Kidney (tissue), 22 donors: ENCODE measurements at places on chromosomes 2 and 18. TPM values are rescaled to one million over a fixed set of nuclear protein-coding genes. Genes with fewer than 3 reads are reported as not detected.

The ACVR1C gene
- 0.28 TPM for polyA plus RNA-seq

The CAPN14 gene
- 0.22 TPM for polyA plus RNA-seq

The ZC3H6 gene
- 1.4 TPM for polyA plus RNA-seq

The UGT1A5 gene
- polyA plus RNA-seq, result not detected

The MOGAT1 gene
- polyA plus RNA-seq, result not detected

The GALNT14 gene
- 90.3 TPM for polyA plus RNA-seq

The CROCC2 gene
- not detected for polyA plus RNA-seq

The CNTNAP5 gene
- not detected for polyA plus RNA-seq

DNA sequence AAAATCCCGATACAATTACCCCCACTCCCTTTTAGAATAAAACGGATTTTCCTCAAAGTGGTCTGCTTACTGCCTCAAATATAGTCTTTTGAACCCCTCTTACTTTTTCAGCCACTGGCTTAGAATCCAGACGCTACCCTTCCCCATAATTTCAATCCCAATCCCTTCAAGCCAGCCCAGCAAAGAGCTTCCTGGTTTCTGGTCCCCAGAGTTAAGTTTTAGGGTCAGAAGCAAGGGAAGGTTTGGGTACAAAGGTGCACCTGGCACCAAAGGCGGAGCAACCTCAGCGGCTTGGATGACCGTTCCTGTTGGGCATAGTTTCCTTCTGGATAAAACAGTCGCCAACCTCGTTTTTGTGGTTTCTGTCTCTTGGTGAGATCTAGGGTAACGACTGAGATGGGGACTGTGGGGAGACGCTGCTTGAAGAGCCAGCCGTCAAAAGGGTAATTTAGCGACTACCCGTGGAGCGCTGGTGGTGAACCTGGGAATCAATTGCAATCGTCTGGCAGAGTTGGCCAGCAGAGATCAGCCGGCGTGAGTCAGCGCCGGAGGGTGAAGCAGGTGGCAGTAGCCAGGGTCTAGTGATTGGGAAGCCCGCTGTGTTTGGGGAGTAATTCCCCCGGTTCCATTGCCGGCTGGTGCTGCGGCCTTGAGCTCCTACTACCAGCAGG lies 1.6 kb downstream of the FEV start:
- peak; percentile 26 for DNase-seq

GRCh38 chr2:230930928-230931555 lies 6.0 kb upstream of the GPR55 start:
- DNase-seq, result peak; percentile 7

GRCh38 chr2:205401511-205401910 lies 280.8 kb upstream of the NRP2 start:
- no peak for DNase-seq

- DNase-seq, result peak; percentile 37
These were observed 17.2 kb downstream of the IFIH1 start for GRCh38 chr2:162301151-162301804.

- DNase-seq, result no peak
These were observed 65.9 kb upstream of the WIPF1 start for GRCh38 chr2:174663550-174663949.

- DNase-seq, result no peak
These were observed 4.9 kb downstream of the ALPK2 start for GRCh38 chr18:58624011-58624410.

DNA sequence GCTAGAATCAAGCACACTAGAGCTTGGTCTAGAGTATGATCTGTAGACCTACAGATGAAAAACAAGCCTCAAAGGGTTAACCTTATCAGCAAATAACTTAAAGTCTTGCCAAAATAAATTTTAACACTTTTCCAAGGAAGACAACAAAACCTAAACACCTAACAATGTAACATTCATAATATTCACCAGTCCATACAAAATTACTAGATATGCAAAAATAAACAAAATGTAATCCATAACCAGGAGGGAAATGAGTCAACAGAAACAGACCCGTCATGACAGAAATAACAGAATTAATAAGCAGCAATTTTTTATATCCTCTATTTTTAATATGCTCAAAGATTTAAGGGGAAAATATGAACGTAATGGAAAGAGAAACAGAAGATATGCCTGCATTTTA lies 36.1 kb downstream of the TRAK2 start:
- no peak for DNase-seq

GRCh38 chr2:240437861-240438809 lies 2.7 kb downstream of the GPC1 start:
- peak; percentile 90 for DNase-seq

DNA sequence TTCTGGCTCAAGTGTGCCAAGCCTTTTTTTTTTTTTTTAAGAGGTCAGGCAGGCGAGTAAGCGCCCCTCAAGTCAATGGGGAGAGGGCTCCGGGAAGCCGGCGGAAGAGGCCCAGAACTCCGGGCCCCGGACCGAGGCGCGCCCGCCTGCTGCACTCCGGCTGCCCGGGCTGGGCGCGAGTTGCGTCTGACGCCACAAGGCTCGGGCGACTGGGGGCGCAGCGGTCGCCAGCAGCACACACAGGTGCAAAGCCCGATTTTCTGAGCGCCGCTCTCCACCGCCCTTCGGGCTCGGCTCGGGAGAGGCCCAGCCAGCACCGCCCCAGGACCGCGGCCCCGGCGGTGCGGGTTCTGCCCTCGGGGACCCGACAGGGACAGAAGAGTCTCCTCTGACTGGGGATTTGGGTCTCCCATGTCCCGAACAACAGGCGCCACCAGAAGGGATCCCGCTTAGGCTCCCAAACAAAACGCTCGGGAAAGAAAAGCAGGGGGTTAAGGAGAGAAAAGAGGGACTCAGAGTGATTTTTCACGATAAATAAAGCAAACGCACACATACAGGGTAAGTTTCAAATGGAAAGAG lies 787 bp downstream of the ERBB4 start:
- DNase-seq, result peak; percentile 42

DNA sequence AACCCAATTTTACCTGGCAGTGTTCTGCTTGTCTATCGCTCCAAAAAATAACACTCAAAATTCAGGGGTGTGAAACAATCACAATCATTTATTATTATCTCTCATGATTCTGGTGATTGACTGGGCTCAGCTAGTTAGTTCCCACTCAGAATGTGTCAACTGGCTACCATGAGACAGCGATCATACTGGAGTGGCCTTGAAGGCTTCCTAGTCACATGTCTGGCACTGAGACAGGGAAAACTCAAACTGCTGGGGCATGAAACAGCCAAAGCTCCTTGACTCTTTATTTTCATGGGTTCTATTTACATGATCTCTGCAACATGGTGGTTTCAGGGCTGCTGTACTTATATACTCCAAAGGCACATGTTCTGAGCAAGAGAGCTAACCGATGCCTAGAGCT lies 6.2 kb upstream of the ANXA4 start:
- DNase-seq, result no peak

DNA sequence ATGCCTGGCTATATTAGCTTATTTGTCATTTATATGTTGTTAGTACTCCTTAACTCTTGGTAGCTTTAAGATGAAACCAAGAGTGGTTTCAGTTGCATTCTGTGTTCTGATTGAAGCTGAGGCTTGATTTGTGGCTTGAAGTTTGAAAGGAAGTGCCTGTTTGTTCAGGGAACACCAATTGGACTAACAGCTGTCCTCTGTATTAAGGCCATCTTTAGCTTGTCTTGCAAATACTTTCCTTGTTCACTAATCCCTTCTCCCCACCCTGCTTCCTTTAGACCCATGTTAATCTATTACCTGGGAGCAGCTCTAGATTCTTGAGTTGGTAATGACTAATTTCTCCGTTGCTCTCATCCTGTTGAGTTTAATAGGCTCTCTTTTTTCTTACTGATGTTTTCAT lies 13.4 kb downstream of the ITGA6 start:
- peak; percentile 42 for DNase-seq

DNA sequence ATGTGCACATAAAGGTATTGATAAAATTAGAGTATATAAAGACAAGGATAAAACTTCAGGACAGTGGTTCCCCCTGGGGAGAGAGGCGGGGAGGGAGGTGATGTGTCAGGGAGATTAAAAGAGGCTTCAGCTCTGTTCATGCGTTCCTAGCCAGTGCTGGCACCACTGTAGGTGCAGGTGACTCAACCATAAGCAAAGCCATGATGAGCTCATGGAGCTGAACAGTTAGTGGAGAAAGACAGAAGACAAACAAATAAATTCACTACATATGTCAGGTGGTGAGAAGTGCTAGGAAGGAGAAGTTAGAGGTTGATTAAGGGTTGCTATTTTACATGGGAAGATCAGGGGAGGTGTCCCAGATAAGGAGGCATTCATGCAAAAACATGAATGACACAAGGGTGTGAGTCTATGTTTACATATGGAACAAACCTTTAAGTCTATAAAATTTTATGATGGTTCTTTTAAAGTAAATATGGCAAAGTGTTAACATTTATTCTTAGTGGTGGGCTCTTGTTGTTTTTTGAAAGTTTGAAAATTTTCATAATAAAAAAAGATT lies 136.0 kb downstream of the ANKRD44 start:
- no peak for DNase-seq

GRCh38 chr2:37635504-37636380 lies 35.7 kb downstream of the CDC42EP3 start:
- DNase-seq, result no peak

GRCh38 chr2:5392658-5393057 lies 299.5 kb upstream of the SOX11 start:
- no peak for DNase-seq

GRCh38 chr2:113910110-113910717 lies 20.3 kb downstream of the ACTR3 start:
- DNase-seq, result no peak

GRCh38 chr18:54947091-54947490 lies 12.2 kb downstream of the CCDC68 start:
- no peak for DNase-seq

DNA sequence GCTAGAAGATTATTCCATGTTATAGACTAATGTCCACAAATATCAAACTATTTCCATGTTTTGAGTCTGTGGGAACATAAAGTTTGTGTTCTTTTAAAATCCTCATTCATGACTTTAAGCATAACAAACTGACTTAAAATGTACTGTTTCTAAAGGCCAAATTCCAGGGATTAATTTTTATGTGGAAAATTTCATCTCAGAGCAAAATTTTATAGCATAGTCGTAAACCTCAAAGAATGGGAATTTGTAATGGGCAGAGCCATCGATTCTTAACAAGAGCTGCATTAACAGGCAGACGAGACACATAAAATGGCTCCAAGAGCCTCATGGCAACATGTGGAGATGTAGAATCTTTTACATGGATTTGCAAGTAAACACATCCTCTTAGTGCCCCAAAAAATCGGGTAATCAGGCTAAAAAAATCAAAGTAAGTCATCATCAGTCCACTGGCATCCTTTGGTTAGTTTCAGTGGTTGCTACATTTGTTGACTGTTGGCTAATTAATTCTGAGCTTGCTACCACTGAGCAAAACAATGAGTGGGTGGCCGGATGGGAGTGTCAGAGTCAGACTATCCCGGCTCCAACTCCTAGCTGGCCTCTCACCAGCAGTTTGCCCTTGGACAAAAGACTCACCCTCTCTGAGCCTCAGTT lies 119.6 kb downstream of the FAM210A start:
- no peak for DNase-seq

GRCh38 chr2:238162251-238162845 lies 3.6 kb downstream of the ERFE start:
- no peak for DNase-seq

GRCh38 chr18:70840649-70841048 lies 551.8 kb downstream of the SOCS6 start:
- no peak for DNase-seq

GRCh38 chr2:131038258-131039100 lies 54.8 kb downstream of the FAM168B start:
- no peak for DNase-seq

DNA sequence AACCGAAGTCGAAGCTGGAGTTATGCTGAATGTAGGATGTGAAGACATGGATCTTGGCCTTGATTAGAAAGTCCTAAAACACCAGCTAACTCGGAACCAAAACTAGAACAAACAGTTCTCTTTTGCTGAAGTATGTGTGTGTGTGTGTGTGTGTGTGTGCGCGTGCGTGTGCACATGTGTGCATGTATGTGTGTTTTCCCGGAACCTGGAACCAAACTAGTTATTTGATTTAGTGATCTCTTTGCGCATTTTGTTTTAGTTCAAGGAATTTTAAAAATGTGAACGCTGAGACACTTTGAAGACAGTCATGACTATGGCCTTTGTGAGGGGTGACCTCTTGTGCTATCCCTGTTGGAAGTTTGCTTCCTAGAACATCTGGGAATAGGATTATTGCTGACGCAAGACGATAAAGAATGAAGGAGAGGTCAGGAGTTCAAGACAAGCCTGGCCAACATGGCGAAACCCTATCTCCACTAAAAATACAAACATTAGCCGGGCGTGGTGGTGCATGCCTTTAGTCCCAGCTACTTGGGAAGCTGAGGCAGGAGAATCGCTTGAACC lies 23.8 kb downstream of the FHL2 start:
- DNase-seq, result no peak

GRCh38 chr2:98759338-98759737 lies 28.4 kb upstream of the MGAT4A start:
- no peak for DNase-seq

DNA sequence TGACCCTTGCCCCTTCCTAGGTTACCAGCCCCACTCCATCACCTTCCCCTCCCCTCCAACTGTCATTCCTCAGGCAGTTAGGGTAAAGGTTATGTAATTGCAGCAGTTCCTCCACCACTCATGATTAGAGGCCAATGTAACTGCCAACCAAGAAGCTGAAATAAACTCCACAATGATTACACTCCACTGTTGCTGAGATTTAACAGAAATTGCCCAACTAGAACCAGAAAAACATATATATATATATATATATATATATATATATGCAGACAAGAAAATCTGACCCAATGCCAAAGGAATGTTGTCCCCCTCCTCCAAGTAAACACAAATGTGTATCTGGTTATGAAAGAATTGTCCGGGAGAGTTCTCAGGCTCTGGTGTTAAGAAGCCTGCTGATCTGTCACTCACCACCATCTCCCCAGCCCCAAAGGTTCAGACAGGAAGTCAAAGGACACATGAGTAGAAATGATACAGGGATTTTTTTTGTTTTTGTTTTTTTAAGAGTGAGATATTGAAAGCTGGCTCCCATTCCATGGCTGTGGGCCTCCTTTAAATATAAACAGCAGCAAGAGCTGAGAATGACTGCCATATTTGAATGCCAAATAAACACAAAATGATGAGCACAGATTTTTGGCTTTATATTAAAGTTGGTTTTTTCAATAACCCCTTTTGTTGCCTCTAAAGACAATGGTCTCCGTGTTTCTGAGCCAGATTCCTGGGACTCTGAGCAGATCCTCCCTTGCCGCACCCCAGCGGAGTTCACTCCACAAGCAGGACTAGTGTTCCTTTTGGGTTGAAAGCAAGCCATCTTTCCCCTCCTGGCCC lies 127.2 kb upstream of the MAPRE2 start:
- DNase-seq, result no peak
